ENCODE measurements at places on chromosomes 2 and 18.

DNA sequence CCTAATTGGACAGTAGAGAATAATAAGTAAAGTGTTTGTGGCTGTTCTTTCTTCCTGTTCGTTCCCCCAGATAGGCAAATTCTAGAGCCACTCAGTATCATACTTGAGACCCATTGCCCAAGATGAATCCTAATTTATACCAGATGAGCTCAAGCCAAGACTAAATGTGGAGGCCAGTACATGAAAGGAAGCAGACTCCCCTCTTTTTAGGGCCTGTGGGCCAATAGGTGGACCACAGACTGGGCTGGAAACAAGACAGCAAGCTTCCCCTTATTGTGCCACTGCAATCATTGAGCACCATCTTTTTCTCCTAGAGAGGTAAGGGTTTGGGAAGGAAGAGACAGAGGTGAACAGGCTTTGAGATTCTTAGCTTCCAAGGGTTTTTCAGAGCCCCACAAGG lies 141.9 kb downstream of the MGAT5 start:
- DNase-seq = no peak

DNA sequence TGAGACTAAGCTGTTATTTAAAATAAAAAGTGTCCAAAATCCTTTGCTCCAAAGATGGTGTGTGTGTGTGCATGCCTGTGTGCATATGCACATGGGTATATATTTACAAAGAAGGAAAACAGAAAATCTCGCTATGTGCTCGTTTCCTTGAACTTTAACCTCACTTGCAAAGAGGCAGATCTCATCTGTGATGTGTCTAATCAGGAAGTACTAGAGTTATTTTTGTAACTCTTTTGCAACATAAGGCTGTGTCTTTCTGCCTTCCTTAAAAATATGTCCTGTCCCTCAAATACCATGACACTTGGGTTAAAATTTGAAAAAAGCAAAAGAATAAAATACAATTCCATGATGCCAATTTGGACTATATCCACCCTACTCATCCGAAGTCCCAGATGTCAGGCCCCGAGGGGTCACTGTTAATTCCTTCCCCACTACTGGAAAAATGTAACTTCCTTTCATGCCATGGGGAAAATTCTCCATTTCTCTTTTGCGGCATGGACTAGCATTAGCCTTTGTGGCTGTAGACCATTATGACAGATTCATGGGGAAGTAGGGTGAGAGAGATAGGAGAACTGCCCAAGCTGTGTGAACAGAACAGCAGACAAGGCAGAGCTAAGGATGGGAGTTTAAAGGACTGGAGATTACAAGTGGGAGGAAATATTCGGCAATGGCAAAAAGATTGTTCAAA lies 191.3 kb downstream of the MYO1B start:
- no peak for DNase-seq

- DNase-seq = no peak
Measured at GRCh38 chr2:136215908-136216472, 98.0 kb upstream of the CXCR4 start.

- DNase-seq = no peak
Measured at GRCh38 chr2:27771202-27771547, 344 bp upstream of the MRPL33 start.

- no peak for DNase-seq
Measured at GRCh38 chr2:64244037-64244416, 99.8 kb upstream of the PELI1 start.

DNA sequence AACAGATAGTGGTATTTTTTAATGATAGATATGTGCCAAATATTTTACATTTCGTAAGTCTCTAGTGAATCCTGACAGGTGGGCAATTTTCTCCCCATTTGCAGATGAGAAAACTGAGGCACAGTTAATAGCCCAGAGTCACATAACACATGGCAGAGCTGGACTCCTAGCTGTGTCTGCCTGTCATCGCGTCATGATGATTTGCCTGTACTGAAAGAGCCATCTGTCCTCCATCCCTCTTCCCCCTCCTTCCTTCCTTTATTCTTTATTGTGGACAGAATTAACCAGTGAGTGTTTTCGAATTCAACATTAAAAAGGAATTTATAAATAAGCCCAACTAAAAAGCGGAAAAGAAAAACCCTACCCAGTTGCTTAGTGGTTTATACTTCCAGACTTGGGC lies 3.2 kb downstream of the DNAJB2 start:
- DNase-seq = no peak
